Stimulated activated CD4-positive, alpha-beta T cell treated with anti-CD3 and anti-CD28 coated beads, Interleukin-2, amount 100 ng/mL, for 4 hours (primary cell): ENCODE measurements at places on chromosomes 5 and 9.
A peak's percentile ranks its signal among the peaks of the same experiment; 100 is the strongest.

GRCh38 chr5:155897761-155898160 lies 429.2 kb upstream of the SGCD start:
- no peak for DNase-seq

DNA sequence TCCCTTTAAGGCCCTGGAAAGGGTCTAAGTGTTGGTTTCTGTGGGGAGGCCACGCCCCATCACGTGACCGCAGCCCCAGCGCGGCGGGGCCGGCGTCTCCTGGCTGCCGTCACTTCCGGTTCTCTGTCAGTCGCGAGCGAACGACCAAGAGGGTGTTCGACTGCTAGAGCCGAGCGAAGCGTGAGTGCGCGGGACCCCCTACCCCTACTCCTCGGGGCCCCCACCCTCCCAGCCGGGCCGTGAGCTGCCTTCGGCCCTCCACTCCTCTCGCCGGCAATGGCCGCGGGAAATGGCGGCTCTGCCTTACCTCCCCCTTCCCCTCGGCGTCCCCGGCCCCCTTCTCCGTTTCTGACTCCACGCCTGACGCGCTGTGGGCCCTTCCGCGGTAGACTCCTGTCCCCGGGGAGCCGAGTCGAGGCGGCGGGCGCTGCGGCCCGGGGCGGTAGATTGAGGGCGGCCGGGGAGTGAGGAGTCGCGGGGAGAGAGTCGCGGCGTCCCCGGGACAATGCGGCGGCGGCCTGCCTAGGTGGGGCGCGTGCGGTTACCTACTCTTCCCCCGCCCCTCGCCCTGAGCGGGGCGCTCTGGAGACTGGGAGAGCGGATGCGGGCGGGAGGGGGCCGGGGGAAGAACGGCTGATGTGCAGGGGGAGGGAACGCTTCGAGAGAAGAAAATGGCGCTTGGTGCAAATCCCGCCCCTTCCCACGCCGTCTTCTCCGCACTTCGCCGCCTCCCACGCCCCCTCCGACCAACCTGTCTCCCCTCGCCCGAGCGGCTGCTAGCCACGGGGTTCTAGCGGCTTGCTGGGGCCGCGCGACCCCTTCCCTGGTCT lies at the start of gene SUB1:
Gene SUB1, plus strand, starts transcription at position 112 of the 830 bp plus-strand sequence. CDS start 2,956 bp downstream, outside the sequence.
- DNase-seq, result peak; percentile 92

- no peak for DNase-seq
Measured at GRCh38 chr5:64190562-64191306, 25.1 kb downstream of the RNF180 start.

DNA sequence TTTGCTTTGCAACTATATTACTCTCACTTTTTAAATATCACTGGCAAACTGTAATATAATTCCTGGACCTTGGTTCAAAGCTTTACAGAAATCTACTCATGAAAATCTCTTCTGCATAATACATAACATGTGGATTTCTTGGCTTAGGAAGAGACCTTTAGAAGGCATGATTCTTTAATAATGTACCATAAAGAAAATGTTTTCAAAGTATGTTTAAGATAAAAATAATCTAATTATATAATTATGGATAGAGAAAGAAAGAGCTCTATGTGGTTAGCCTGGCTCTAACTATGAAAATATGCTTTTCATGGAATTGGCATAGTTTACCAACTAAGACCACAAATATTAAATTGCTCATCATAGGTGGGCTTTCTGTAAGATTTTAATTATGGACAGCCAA lies 817.8 kb downstream of the TLE1 start:
- no peak for DNase-seq

DNA sequence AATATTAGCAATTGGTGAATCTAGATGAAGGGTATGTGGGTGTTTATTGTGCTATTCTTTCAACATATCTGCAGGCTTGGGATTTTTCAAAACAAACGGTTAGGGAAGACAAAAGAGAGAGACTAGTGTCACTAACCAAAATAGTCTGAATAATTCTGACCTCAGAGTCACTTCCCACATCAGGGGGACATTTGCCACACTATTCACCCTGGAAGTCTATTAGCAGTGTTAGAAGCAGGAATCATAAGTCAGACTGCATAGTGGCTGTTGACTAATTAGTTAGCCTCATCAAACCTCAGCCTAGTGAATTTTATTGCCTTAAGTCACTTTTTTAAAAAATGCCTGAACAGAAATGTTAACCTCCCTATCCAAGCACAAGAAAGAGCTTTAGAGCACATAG lies 169.2 kb upstream of the RGMB start:
- no peak for DNase-seq
